ENCODE measurements at places on chromosomes 5 and 9.

- DNase-seq, result peak; percentile 2
Observed at GRCh38 chr5:63959177-63959982, 2.9 kb downstream of the HTR1A start.

- no peak for DNase-seq
Observed at GRCh38 chr5:16025681-16026080, 153.9 kb downstream of the MARCHF11 start.

- DNase-seq, result no peak
Observed at GRCh38 chr9:111095441-111095840, 57.2 kb upstream of the LPAR1 start.

- DNase-seq, result peak; percentile 89
Observed at GRCh38 chr5:35902046-35902672, 36.3 kb downstream of the CAPSL start.

DNA sequence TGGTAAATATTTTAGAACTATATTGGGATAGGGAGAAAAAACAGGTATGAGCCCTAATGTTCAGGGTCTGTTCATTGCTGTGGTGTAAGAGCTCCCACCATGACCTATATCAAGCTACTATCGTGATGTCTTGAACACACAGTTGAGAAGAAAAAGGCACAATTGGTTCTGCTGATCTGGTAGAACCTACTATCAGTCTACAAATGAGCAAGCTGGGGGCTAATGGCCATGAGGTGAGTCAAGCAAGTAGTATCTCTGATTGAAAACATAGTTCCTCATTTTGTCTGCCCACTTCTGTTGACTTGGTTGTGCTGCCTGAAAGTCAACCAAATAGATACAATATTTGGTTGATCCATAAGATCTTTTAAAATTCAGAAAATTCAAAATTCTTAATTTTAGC is 1026.3 kb downstream of the CDH12 start:
- DNase-seq, result no peak

DNA sequence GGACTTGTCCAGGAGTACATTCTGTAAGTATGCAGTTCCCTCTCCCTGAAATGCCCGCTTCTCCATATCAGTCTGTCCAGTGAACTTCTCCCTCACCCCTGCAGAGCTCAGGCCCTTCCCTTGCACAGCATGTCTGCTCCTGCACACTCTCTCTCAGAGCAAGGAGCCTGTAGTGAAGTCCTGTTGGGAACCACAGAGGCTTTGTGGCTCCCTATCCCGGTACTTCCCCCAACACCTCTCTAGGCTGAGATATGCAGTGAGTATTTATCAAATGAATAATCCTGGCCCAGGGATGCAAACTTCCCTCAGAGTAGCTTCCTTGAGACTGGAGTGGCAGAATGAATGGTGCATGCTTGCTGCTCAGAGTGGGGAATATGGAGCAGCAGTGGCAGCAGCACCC is 48.8 kb downstream of the POC5 start:
- DNase-seq, result no peak

GRCh38 chr9:6842584-6842947 is 84.8 kb downstream of the KDM4C start:
- no peak for DNase-seq

DNA sequence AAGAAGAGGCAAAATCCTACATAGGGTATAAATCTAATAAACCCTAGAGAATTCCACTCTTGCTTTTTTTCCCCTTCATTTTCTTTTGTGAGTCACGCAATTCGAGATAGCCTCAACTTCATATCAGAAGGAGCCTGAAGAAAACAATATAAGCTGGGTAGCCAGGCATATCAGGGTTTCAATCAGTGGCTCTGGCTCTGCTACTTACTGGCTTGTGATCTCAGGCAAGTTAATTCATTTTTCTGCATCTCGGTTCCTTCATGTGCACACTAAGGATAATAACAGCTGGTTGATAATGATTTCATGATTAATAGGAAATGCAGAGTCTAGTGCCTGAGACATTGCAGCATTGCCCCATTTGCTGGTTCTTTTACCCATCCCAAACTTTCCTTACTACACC is 46.5 kb upstream of the ASTN2 start:
- DNase-seq, result no peak

Measured in activated CD4-positive, alpha-beta T cell treated with anti-CD3 and anti-CD28 coated beads, Interleukin-2, Interleukin-6, amounts not matched to agents 100 ng/mL and 50 ng/mL, durations not matched to agents 16 hours and 8 hours (primary cell).